ENCODE measurements at places on chromosomes 11 and 22.

DNA sequence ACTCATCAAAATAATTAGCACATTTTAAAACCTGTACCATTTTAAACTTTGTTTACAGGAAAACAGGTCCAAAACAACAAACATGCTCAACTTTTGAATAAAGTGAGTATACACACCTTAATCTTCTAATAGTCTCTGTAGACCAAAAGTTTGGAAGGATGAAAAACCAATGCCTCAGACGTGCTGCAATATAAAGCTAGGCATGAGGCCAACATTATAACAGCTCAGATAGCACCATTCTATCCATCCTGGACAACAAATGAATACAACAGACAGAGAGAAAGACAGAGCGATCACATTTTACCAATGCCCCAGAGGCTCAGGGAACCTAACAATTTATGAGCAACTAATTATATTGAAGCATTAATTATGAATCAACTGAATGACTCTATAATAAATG, 77.0 kb downstream of the PAK1 start:
- no peak for DNase-seq

DNA sequence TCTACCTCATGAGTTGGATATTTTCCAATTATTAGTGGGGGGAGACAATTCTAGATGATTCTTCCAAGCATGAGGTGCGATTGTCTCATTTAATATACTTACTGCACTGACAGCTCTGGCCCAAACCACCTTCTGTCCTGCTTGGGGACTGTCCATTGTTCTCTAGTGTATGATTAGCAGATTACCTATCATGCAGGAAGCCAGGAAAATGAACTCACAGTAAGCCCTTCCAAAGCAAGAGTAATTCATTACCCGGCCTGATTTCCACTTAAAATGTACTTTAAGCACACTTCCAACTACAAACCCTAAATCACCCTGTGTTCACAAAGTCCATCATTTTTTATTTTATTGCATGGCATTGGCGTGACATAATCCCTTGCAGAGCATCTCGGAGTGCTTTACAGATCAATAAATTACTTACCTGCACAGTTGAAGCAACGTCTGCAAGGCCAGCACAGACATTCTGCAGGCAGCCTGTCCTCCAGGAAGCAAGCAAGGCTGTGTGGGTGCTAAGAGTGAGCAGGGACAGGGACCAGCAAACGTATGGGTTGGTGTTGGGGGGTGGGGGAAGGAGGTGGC, 838.2 kb downstream of the NTM start:
- DNase-seq: no peak

DNA sequence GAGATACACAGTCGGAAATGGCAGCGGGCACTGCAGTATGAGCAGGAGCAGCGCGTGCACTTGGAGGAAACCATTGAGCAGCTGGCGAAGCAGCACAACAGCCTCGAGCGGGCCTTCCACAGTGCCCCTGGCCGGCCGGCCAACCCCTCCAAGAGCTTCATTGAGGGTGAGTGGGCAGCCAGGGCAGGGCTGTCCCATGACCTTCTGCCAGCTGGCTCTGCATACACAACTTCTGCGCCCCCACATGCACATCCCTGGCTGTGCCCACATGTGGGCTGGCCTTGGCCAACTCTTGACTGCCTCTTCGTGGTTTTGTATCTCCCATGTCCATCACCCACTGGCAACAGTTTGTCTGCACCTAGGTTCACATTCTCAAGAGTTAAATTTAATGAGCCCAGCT, 81.1 kb downstream of the MORC2 start:
- no peak for DNase-seq

- DNase-seq: no peak
These were observed 14.8 kb downstream of the TMPRSS13 start for GRCh38 chr11:117914398-117914761.

- no peak for DNase-seq
These were observed 175.8 kb downstream of the DSCAML1 start for GRCh38 chr11:117621226-117621625.

DNA sequence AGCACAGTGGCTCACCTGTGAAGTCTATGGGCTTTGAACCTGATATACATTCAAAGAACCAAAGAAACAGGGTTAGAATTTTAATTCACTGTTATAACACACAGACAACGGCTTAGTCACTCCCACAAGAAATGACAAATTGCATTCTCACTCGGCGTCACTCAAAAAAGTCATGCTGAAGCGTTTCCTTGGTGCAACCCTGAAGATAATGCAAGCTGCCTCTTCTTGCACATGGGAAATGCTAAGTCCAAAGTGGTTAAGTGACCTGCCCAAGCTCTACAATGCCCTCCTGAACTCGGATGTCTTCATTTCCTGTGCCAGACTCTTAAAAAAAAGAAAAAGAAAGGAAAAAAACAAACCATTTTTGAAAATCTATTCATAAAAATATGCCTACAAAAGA, 10.0 kb downstream of the LGR4 start:
- no peak for DNase-seq

GRCh38 chr11:76658231-76658630, 12.3 kb downstream of the LRRC32 start:
- DNase-seq: no peak

- DNase-seq: no peak
These were observed 23.7 kb downstream of the JAML start for GRCh38 chr11:118200901-118201680.

GRCh38 chr11:6862961-6863360, at the start of gene OR10A2:
TSS of gene OR10A2 (plus strand) at chr11:6863057. CDS start at chr11:6869755, 6,698 bp downstream.
- no peak for DNase-seq

- no peak for DNase-seq
These were observed 17.9 kb downstream of the TTC17 start for GRCh38 chr11:43376594-43376993.

- DNase-seq: no peak
These were observed 1383.2 kb downstream of the BRD1 start for GRCh38 chr22:48444320-48445112.

- DNase-seq: peak; percentile 65
These were observed 10.1 kb upstream of the PDGFB start for GRCh38 chr22:39254789-39255298.
